HCT116 (cell line): ENCODE measurements at places on chromosomes 5 and 9. TPM values are rescaled to one million over a fixed set of nuclear protein-coding genes. Genes with fewer than 3 reads are reported as not detected.
A peak's percentile ranks its signal among the peaks of the same experiment; 100 is the strongest.

DNA sequence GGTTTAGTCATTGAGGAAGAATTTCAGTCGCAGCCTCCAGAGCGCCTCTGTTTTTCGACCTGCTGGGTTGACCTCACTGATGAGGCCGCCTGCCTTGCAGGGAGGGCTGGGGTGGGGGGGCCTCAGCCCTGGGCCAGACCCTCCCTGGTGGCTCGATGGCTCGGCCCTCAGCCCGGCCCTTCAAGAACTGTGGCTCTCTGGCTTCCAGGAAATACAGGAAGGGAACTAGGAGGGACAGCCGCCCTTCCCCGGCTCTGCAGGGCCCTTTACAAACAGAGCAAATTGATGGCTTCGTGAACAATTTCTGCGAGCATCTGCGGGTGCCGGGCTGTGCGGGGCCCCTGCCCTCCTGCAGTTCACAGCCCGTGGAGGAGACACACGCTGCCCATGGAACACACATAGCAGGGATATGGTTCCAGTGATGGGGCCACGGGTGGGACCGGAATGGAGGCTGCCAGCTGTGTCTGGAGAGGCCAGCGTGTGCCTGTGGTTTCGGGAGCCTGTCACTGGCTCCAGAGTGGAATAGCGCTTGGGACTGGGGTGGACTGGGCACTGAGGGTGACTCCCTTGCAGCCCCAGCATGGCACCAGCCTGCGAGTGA lies 39.6 kb downstream of the COL5A1 start:
- H3K4me3 ChIP-seq: no peak overlapping the region
- DNase-seq: no peak
- H3K4me1 ChIP-seq: no peaks in the 10 kb centered on the region

DNA sequence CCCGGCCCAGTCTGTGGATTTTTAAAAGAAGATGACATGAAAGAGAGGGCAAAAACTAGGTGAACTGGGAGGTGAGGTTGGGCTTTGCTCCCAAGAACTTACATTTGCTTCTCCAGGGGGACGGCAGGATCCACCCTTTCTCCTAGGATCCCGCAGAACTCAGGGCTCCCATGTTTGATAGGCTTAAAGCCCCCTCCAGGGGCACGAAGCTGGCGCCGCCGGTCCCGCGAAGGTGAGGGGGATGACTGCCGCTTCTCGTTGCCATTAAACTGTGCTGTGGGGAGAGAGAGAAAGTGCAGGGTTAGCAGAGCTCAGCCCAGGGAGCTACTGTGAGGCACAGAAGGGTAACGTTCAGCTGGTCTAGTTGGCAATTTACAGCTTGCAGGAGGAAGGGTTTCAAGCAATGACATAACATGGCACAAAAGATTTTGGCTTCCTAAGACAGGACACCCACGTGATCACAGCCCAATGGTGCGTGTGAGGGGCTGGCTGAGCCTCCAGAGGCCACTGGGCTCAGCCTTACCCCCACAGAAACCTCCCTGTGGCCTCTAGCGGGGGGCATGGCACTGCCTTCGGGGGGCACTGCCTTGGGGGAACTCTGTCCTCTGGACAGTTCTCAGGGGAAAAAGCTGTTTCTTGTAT lies 52.0 kb upstream of the SLC25A51 start:
- no peaks in the 10 kb centered on the region for H3K27me3 ChIP-seq
- no peak overlapping the region for H3K4me3 ChIP-seq
- H3K36me3 ChIP-seq: no peaks in the 10 kb centered on the region
- H3K4me1 ChIP-seq: peaks cover 71% of the 10 kb centered on the region

Gene HMMR
- total RNA-seq: 54.9 TPM

DNA sequence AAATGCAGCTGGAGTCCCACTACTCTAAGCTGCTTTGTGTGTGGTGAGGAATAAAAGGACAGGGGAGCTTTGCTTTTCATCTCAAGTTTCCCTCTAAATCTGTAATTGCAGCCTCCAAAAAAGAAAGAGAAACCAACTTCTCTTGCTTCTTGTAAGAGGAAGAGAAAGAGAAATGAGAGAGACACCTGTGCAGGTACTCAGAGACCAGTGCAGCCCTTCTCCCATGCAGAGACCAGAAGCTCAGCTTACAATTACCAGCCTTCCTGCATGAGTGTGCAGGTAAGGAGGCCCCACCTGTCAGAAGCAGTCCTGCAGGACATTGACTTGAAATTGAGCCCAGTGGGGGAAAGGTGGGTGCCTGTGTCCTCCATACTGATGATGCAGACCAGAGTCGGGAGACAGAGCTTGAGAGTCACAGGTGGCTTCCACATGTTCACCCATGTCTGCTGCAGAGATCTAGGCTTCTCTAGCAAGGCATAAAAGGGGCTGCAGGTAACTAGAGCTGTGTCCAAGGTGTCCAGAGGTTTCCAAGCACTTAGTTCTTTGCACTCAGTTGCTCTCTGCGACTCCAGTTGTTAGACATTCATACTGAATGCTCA lies 15.3 kb upstream of the MED10 start:
- H3K27me3 ChIP-seq: peaks cover 58% of the 10 kb centered on the region
- H3K4me1 ChIP-seq: no peaks in the 10 kb centered on the region
- H3K4me3 ChIP-seq: no peak overlapping the region

- H3K27ac ChIP-seq: no peak overlapping the region
- H3K27me3 ChIP-seq: no peaks in the 10 kb centered on the region
- no peaks in the 10 kb centered on the region for H3K36me3 ChIP-seq
- DNase-seq: no peak
- no peaks in the 10 kb centered on the region for H3K4me1 ChIP-seq
These were observed 89.3 kb downstream of the MACIR start for GRCh38 chr5:103347716-103348423.

DNA sequence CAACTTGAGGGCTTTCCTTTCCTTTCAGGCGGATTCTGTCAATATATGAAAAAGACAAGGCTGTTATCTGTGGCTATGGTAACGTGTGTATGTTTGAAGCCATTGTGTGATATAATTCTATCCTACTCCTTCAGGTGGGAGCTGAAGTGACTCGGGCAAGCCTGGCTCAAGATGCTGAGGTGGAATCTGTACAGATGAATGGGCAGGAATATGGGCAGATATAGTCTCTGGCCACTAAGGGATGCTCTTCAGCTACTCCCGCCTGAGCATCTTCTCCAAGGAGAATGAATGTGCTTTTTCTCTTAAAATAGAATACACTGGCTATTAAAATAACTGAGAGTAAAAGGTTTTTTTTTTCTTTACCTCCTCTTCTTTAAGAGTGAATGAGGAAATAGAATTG lies 244.8 kb downstream of the ADGRV1 start:
- no peaks in the 10 kb centered on the region for H3K4me1 ChIP-seq
- no peak overlapping the region for H3K4me3 ChIP-seq
- no peak for DNase-seq
- no peaks in the 10 kb centered on the region for H3K27me3 ChIP-seq

Gene GABRA6
- not detected for total RNA-seq

Gene OMD
- total RNA-seq: not detected

Gene LRRC26
- total RNA-seq: 2.4 TPM

Gene TTLL11
- total RNA-seq: 2.2 TPM

DNA sequence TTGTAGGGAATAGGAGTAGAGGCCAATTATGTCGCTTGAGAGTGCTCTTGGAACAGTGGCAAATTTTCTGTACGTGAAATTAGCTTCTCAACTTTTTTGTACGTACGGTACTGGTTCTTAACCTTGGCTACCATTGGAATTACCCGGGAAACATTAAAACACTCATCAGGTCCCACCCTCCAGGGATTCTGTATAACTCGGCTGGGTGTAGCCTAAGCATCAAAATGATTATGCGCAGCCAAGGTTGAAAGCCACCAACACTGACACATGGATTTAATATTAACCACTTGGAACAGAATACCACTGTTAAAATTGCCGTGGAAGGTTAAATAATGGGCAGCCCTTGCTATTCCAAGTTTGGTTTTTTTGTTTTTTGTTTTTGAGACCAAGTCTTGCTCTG lies 17.4 kb downstream of the DNAJA1 start:
- no peak overlapping the region for H3K27ac ChIP-seq
- DNase-seq: no peak
- no peak overlapping the region for H3K4me3 ChIP-seq
- H3K4me1 ChIP-seq: no peaks in the 10 kb centered on the region
- no peaks in the 10 kb centered on the region for H3K27me3 ChIP-seq

DNA sequence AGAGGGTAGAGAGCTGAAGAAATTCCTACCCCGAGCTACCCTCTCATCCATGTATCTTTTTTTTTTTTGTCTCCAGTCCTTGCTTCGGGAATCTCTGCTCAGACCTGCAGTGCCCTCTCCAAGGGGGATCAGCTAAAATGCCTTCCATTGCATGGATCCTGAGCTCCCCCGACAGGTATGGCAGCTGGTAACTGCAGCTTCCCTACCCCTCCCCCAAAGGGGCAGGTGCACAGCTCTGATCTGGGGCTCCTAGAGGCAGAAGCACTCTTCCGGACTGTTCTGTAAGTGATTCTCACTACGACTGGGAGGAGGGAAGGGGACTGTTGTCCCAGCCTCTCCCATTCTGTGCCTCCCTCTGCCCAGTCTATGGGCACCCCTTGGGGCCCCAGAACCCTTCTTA lies 169.6 kb downstream of the MELK start:
- H3K4me1 ChIP-seq: peaks cover 12% of the 10 kb centered on the region
- peaks cover 17% of the 10 kb centered on the region for H3K27me3 ChIP-seq
- H3K36me3 ChIP-seq: no peaks in the 10 kb centered on the region
- DNase-seq: no peak
- H3K27ac ChIP-seq: no peak overlapping the region
- H3K4me3 ChIP-seq: no peak overlapping the region

GRCh38 chr5:127697894-127698600 lies 5.1 kb upstream of the CCDC192 start:
- DNase-seq: peak; percentile 60
- H3K27ac ChIP-seq: no peak overlapping the region
- no peak overlapping the region for H3K4me3 ChIP-seq
- H3K36me3 ChIP-seq: no peaks in the 10 kb centered on the region
- peaks cover 18% of the 10 kb centered on the region for H3K4me1 ChIP-seq

Gene EPB41L4A
- 2.8 TPM for total RNA-seq

Gene OR1L8
- not detected for total RNA-seq

DNA sequence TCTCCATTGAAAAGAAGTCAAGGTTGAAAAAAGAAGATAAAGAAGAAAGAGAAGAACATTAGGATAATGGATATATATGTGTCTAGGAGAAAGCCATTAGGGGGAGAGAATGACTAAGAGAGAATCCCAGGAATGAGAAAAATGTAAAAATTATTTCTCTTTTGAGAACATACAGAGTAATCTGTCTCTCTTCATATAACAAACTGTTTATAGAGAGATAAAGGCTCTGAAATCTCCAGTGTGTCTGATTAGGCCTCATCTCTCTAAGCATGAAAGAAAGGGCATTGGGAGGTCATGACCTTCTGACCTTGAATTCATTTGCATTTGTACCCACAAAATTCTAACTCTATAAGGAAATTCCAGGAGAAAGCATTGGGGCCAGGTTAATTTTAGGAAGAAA lies 3.5 kb upstream of the MPDZ start:
- no peak overlapping the region for H3K4me3 ChIP-seq
- H3K36me3 ChIP-seq: no peaks in the 10 kb centered on the region
- DNase-seq: no peak
- H3K4me1 ChIP-seq: no peaks in the 10 kb centered on the region
- no peak overlapping the region for H3K27ac ChIP-seq

Gene S1PR3
- total RNA-seq: 0.07 TPM

Gene ZNF484
- 7.2 TPM for total RNA-seq

- H3K4me1 ChIP-seq: no peaks in the 10 kb centered on the region
- no peak overlapping the region for H3K4me3 ChIP-seq
- no peaks in the 10 kb centered on the region for H3K27me3 ChIP-seq
- no peak overlapping the region for H3K27ac ChIP-seq
These were observed 409.5 kb upstream of the IRX1 start for GRCh38 chr5:3186156-3186555.

- H3K27ac ChIP-seq: no peak overlapping the region
- DNase-seq: no peak
- H3K36me3 ChIP-seq: no peaks in the 10 kb centered on the region
- no peaks in the 10 kb centered on the region for H3K27me3 ChIP-seq
- peaks cover 13% of the 10 kb centered on the region for H3K4me1 ChIP-seq
These were observed 832.8 kb downstream of the NR2F1-AS1 start for GRCh38 chr5:92748072-92748676.

GRCh38 chr5:8756498-8757084 lies 789.3 kb downstream of the SEMA5A start:
- no peaks in the 10 kb centered on the region for H3K27me3 ChIP-seq
- no peak overlapping the region for H3K27ac ChIP-seq
- H3K4me3 ChIP-seq: no peak overlapping the region

GRCh38 chr9:137000177-137000930 lies 4.0 kb upstream of the CLIC3 start:
- no peaks in the 10 kb centered on the region for H3K36me3 ChIP-seq
- DNase-seq: no peak
- no peak overlapping the region for H3K27ac ChIP-seq

DNA sequence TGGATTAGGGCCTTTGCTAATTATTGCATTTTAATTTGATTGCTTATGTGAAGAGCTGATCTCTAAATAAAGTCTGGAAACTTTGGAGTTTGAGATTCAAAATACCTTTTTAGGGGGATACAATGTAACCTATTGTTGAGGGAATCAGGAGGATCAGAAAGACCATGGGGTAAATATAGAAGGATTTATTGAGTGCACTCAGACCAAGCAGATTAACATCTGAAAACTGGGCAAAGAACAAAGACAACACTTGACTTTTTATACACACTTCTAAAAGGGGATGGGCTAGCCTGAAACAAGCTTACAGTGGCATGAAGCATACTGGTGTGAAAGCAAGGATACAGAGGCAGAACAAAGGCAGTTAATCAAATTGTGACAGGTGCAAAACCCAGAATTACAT lies 174.3 kb downstream of the MRPS30 start:
- H3K36me3 ChIP-seq: no peaks in the 10 kb centered on the region
- peak; percentile 33 for DNase-seq
- no peak overlapping the region for H3K27ac ChIP-seq

Gene ZNF454
- total RNA-seq: 0.61 TPM

DNA sequence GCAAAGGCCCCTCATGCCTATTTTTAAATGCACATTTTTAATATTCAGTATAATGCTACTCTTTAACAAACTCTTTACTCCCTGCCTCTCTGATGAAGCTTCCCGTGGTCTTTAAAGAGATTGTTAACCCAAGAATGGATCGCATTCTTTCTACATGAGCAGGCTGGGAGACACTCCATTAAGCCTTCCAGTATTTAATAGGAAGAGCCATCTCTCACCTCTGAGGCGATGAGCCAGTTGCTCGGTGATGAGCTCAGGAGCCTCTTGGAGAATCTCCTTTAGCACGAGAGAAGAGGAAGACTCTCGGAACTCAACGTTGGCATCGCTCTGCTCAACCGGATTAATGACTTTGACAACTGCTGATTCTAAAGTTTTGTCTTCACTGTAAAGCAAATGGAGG lies 59.6 kb downstream of the PRUNE2 start:
- no peaks in the 10 kb centered on the region for H3K4me1 ChIP-seq
- no peak overlapping the region for H3K27ac ChIP-seq
- H3K27me3 ChIP-seq: no peaks in the 10 kb centered on the region
- no peak overlapping the region for H3K4me3 ChIP-seq

DNA sequence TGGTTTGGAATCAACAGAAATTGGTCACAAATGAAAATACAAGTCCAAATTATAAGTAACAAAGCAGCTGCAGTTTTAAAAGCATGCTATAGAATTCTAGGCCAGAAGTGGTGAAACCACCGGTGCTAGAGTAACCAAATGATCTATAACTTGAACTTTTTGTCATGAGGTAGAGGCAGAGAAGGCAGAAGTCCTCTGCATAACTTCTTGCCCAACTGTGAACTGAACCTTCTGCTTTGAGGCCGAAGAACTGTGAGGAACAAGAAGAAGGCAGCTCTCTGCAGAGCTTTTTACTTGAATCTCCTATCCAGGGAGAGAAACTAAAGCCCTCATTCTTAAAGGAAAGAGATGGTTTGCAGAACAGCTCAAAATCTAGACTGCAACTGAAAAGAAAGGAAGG lies 36.2 kb upstream of the TENT2 start:
- no peaks in the 10 kb centered on the region for H3K4me1 ChIP-seq
- H3K4me3 ChIP-seq: no peak overlapping the region
- H3K27ac ChIP-seq: no peak overlapping the region
- no peaks in the 10 kb centered on the region for H3K27me3 ChIP-seq
